ENCODE measurements at places on chromosomes 5 and 9.

- DNase-seq, result no peak
Observed at GRCh38 chr9:74742191-74742790, 145.4 kb downstream of the TRPM6 start.

- DNase-seq, result no peak
Observed at GRCh38 chr5:1460054-1460682, 14.9 kb upstream of the SLC6A3 start.

DNA sequence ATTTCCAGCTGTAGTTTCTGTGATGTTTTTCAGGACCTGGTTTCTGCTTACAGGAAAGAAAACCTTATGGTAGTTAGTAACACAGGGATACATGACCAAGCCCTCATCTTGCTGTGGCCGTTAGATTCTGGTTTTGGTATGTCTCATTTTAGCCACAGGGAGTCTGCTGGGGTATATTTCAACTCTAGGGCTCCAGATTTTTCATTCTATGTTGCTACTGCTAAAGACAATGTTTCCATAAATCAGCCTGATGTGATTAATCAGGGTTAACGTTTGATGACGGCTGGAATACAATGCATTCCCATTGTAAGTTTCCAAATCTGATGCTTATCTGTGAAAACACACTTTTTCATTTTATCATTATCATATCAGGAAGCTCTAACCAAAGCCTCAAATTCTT is 48.2 kb downstream of the P4HA2 start:
- no peak for DNase-seq

DNA sequence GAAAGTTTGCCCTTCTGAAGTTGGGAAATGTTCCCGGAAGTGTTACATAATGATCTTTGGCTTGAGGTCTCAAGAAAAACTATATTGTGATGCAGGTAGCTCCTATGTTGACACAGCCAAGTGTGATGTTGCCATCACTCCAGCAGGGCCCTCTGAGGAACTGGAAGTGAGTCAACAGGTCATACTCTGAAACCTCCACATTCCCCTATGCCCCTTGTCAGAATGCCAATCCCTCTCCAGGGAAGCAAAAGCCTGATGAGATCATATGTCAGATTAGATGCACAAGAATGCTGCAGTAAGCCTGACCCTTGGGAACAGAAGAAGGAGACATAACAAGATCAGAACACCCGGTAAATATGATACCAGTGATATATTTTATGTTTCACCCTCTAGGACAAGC is 66.8 kb upstream of the ITGA2 start:
- no peak for DNase-seq

GRCh38 chr5:135878156-135878620 is 17.5 kb downstream of the IL9 start:
- no peak for DNase-seq

- DNase-seq, result no peak
Observed at GRCh38 chr5:152052470-152052869, 127.8 kb upstream of the GLRA1 start.

All from NCI-H1694 treated with DMSO at 0.1 percent for 48 hours (cell line).